Stimulated activated CD4-positive, alpha-beta T cell treated with anti-CD3 and anti-CD28 coated beads, Interleukin-12 subunit alpha, Interleukin-12 subunit beta, amount 100 ng/mL, for 4 hours (primary cell): ENCODE measurements at places on chromosomes 4 and X.

DNA sequence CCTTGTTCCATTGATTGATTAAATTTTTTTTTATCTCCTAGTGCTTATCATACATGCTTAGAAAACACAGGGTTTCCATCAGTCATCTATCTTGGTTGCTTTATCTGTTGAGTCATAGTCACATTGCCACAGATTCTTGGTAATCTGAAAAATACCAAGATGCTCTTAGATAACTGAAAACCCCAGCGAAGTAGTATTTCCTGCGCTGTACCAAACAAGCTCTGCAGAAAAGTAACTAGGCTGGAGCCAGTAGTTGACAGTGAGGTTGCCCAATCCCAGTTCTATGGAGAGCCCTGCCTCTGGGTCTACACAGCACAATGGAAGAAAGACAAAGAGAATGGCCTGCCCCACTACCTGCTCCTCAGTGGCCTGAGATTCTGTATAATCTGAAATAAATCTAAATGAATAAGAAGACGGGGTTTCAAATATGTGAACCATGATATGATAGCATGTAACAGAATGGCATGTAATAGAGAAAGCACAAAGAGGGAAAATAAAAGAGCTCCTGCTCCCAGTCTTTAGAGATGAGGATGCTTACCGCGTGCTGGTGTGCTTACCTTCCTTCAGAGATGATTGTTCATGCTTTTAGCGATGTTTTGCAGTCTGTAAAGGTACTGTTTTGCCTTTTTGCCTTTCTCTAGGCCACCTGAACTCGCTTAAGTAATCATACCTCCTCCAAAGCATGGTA is 55.3 kb upstream of the RAPGEF2 start:
- DNase-seq, result no peak

DNA sequence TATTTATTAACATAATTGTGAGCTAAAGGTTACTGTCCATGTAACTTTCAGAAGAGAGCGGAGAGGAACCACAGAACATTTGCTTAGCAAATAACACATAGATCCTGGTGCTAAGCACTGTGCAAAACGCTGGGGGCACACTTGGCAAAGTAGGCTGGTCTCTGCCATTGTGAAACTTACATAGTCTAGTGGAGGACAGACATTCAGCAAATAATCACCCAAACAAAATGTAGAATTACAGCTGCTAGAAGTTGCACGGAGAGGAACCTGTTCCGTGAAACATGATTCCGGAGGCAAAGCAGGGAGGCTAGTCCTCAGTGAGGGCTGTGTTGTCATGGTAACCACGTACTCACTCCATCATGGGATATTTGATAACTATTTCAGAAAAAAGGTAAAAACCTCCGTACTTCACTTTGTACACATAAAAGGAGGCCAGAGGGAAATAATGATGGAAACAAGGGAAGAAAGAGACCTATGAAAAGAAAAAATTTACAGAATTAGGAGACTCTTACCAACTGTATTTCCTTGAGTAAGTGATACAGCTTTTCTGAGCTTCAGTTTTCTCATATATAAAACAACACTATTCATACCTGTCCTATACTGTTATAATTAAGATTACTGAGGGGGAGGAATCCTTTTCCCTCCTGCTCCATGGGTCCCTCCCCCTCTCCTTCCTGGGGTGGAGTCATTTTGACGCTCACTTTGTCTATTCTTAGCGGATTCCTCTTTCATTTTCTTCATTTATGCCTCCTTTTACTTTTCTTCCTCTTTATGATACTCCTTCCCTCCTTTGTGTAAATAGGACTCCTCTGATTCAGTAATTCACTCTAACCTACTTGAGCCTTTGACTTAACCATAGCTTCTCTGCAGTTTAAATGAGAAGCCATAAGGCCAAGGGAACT is 825 bp upstream of the RASGEF1B start:
- DNase-seq, result no peak

GRCh38 chr4:155599596-155599995 is 67.1 kb upstream of the GUCY1A1 start:
- DNase-seq, result no peak

DNA sequence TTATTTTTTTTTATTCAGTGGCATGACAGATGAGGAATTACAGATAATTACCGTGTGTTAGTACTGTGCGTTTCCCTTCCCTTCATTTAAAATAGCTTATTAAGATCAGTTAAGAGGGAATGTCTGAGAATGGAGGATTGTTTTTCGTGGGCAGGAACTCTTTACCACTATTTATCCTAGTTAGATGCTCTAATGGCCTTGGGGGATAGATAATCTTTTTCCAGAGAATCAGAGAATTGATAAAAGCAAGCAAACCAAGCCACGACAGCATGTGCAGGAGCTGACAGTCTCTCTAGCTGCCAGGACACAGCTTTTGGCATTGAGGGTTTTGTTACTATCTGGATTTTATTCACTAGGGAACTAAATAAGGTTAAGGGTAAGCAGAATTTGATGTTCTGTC is 128.7 kb downstream of the DCLK2 start:
- DNase-seq, result no peak

- DNase-seq, result peak; percentile 36
These were observed 723 bp downstream of the DHX15 start for GRCh38 chr4:24583451-24584210.

DNA sequence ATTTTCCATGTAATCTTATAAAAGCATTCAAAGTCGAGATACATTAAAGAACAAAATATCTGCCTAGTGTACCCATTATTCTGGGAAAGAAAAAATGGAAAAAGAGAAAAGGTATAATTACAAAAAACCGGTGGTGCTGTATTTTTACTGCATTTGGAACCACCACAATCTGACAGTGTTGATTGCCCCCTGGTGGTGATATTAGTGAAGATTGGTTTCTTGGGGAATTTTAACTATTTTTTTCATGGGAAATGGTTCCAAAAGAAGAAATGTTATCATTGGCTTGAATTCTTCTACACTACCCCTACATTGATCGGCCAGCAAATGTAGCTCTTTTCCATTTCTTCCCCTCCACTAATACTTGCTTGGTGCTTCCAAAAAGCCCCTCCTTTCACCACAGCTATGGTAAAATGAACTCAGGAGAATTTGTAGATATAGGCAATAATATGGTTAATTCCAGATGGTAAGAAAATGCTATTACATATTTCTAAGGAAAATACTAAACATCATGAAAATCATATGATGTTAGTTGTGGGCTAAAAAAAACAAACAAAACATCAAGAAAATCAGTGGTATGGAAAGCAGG is 50.0 kb downstream of the COX18 start:
- no peak for DNase-seq

DNA sequence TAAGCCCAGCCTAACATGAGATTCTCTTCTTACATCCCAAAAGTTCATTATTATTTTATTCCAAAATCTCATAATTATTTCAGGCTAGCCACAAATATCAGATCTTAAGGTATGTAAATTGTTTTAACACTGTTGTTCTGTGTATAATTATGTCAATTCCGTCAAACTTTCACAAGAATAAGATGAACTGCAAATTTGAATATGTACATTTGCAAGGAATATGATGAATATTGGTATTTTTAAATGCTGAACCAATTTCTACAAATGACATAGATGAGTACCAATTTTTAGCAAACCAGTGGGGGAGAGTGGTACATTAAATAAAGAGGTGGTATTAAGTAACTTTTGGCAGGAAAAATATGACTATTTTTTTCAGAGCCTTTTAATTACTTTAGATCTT is 282.3 kb upstream of the MAD2L1 start:
- DNase-seq, result no peak

DNA sequence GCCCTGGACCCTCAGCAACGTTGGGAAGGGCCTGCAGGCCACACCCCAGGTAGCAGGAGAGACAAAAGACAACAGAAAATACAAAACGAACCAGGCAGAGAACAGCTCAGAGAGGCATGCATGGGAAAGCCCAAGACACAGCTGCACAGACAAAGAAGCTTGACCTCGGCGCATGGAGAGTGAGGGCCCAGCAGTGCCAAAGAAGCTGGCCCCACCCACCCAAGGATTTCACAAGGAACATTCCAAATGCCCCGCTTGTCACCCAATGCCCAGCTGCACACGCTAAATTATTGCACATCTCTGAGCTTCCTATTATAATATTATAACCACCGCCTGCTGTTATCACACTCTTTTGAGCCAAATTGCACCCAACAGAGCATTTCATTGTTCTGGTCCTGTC is 147.7 kb upstream of the TBL1X start:
- DNase-seq, result no peak

- DNase-seq, result no peak
These were observed 118.1 kb downstream of the AKAP4 start for GRCh38 chrX:50082741-50083140.

- DNase-seq, result no peak
These were observed 22.8 kb upstream of the PIN4 start for GRCh38 chrX:72158773-72159172.

DNA sequence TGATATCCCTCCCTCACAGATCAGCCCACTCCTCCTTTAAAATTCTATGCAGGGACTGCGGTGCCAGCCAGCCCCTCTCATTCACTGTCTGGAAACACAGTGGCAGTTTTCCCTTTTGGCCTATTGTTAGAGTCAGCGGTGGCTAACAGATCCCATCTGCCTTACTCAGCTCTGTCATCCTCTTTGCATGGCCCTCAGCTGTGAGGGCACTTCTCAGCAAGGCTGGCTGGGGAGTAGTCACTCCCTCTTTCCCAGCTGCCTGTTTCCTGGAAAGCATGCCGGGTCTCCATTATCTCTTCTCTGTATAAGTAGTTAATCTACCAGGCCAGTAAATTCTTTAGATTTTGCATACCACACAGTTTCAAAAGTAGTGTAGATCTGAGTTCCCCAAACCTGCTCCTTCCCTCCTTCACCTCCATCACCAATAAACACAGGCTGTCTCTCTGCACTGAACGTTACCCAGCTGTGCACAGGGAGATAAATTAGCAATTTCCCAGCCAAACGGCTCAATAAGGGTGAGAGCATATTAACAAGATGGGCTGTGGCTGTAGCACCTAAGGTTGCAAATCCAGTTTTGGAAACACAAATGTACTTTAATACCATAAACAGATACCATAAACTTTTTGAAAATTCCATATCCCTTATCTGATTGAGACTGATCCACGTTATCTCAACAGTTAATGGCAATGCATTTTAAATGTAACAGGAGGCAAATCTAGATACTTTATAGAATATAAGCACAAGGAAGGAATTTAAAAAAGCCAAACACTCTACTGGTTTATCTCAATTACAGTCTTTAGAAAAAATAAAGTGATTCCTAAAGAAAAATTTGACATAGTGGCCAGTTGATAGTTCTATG is 229.3 kb downstream of the ANKRD50 start:
- no peak for DNase-seq

GRCh38 chrX:107678957-107679740 is 50.8 kb downstream of the PRPS1 start:
- peak; percentile 33 for DNase-seq

DNA sequence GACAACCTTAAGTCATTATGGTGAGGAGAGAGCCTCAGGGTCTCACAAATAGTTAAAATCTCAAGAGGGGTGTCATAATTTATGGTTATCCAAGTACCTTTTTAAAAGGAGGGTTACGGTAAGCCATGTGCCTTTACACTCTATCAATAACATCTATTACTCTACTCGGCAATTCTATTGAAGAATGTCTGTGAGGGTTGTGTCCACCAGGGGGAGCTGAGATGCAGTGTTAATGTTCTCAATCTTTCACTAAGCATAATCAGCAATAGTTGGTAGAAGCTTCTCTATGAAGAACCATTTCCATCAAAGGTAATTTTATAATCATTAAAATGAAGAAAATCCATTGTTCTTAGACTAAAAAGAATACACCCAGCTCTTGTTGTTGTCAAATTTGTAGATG is 457.4 kb downstream of the CENPC start:
- peak; percentile 18 for DNase-seq

DNA sequence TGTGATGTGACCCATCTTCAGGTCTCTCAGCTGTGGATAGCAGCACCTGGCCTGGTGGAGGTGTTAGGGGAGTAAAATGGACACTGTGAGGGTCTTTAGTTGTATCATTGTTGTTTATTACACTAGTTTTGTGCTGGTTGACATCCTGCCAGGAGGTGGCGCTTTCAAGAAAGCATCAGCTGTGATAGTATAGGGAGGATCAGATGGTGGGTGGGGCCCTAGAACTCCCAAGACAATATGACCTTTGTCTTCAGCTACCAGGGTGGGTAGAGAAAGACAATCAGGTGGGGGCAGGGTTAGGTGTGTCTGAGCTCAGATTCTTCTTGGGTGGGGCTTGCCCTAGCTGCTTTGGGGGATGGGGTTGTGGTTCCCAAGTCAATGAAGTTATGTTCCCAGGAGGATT is 162.8 kb downstream of the PPP1R2C start:
- DNase-seq, result no peak

DNA sequence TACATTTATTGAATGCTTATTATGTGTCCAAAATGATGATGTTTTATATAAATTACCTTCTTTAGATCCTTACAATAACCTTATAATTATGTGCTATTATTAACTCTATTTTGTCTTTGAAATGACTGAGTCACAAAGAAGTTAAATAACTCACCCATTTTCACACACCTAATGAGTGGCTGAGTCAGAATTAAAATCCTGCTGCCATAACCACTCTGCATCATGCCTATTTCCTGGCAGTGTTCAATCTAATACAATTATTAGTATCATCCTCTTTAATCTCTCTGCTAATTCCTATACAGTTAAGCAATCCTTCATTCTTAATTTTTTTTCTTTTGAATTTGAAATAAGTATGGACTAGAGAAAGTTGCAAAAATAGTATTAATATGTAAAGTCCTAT is 342.9 kb downstream of the CFAP299 start:
- DNase-seq, result no peak

DNA sequence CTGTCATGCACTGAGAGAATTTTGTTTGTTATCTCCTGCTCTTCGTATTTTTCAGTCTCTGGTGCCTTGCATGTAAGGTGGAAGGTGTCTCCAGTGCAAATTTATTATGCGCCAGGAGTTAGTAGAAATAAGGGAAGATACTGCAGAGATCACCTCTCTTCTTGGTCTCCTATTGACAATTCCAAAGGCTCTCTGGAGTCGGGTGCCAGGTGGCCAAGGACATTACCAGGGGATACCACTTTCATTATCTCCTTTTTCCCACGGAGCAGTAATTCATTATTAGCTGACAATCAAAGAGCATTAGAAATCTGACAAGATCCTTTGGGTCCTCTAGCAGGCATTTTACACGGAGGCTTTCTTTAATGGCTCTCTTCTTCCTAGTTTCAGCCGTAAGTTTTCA is 26.0 kb downstream of the ADD1 start:
- DNase-seq, result no peak

- no peak for DNase-seq
These were observed 48.4 kb downstream of the ARHGAP10 start for GRCh38 chr4:147780137-147780777.
